ENCODE measurements at places on chromosomes 1 and 21. TPM values are rescaled to one million over a fixed set of nuclear protein-coding genes. Genes with fewer than 3 reads are reported as not detected.

DNA sequence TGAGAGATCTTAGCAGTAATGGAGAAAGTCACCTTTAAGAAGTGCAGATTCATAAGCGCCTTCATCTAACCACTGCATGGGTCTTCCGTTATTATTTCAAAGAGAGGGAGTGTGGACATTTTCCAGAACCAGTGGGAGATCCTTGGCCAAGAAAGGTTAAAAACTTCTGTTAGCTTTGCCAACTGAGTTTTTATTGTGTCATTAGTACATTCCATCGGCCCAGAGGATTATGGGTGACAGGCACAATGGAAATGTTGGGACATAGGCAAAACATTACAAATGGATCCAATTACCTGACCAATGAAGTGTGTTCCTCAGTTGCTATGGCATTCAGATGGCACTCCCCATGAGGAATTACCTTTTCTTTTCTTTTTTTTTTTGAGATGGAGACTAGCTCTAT is 115.5 kb downstream of the PPIAL4G start:
- no peak for DNase-seq

DNA sequence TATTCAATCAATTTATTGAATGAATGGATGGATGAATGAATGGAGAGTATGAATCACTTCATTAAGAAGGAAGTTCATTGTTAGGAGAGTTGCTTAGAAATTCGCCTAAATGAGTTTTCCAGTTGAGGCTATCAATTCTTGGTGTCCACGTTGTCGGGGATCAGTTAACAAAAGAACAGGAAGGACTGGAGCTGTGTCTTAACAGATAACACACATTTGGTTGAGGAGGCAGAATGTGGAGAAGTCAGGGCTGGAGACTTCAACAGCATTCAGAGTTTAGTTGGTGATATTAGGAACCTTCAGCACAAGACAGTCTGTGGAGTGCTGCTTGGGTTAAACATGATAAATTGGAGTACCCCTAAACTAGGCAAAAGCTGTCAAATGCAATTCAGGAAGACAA is 33.7 kb downstream of the ZBTB18 start:
- no peak for DNase-seq

- no peak for DNase-seq
Measured at GRCh38 chr1:181669246-181669645, 185.9 kb downstream of the CACNA1E start.

GRCh38 chr21:32728848-32729247 is 1.0 kb upstream of the SYNJ1 start:
- DNase-seq = no peak

DNA sequence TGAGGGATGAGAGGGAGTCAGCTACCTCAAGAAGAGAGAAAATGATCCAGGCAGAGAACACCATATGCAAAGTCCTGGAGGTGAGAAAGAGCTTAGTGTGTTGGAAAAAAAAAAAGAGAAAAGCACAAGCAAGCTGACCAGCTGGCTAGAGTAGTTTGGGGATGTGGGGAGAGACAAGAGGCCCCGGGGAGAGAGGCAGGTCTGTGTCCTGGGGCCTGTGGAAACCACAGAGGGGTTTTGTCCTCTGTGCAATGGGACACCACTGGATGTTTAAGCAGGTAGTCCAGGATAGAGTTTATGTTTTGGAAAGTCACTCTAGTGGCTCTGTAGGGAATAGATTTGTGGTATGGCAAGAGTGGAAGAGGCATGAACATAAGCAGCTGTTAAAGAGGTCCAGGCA is 14.4 kb upstream of the CHI3L1 start:
- DNase-seq = no peak

- no peak for DNase-seq
Measured at GRCh38 chr1:21868941-21869454, 56.9 kb downstream of the LDLRAD2 start.

DNA sequence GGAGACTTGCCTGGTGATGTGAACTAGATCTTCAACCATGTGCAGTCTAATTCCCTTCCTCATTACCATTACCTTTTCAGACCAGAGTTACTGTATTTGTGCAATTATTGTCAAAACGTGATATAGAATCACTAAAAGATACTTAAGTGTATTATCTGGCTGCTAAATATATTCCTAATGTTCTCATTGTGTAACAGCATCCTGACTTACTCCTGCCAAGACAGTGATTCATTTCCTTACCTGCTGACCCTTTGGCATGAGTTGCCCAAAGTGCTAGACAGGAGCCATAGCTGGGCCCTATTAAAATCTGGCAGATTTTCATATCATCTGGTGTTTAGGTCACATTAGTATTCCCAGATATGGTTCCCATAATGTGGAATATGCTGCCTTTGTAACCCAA is 598.3 kb upstream of the CAMK1G start:
- DNase-seq = no peak

DNA sequence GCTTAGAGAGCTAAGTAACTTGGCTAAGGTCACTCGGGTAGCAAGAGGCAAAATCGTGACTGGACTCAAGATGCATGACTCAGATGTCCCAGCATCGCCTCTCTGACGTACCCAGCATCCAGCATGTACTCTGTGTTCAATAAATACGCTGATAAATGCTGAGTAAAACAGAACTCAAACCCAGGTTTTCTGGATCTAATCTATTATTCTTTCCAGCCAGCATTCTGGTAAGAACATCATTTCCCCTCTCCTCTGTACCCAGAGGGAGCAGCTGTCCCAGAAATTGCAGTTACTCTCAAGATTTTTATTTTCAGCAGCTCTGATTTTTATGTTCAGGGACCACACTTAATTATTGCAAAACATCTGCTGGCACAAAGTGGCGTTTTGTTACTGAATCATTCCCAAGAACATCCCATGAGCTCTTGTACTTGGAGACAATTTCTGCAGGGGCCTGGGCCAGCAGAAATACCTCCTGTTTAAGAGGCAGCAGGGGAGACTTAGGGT is 249.0 kb downstream of the PRDM2 start:
- no peak for DNase-seq

GRCh38 chr1:85502625-85503083 is 37.7 kb upstream of the DDAH1 start:
- no peak for DNase-seq

- peak; percentile 53 for DNase-seq
Measured at GRCh38 chr21:44365967-44366585, 12.7 kb downstream of the TRPM2 start.

GRCh38 chr21:45543371-45543709 is 1.1 kb upstream of the SLC19A1 start:
- DNase-seq = no peak

- no peak for DNase-seq
Measured at GRCh38 chr1:88219521-88219920, 464.6 kb upstream of the PKN2 start.

DNA sequence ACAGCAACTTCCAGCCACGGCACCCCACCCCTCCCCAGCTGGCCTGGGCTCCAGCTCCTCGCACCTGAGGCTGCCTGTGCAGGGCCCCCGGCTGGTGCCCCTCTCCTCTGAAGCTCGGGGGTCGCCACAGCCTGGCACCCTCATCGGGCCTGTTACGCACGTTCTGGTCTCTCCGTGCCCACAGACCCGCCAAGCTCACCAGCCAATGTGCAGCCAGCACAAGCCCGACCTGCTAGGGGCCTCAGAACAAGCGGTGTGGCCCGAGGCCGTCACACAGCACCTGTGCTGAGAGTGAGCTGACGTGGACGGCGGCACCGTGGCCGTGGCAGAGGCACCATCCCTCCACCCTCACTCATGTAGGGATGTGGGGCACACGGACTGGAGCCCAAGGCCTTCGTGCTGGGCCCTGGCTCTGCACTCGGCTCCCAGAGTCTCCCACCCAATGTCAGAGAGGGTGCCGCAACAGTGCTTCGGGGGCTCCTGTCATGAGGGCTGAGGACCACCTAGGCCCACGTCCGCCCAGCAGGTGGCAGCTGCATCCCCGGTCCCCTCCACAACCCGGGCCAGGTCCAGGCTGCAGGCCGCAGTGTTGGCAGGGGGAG is 4.4 kb upstream of the SAMD11 start:
- no peak for DNase-seq

DNA sequence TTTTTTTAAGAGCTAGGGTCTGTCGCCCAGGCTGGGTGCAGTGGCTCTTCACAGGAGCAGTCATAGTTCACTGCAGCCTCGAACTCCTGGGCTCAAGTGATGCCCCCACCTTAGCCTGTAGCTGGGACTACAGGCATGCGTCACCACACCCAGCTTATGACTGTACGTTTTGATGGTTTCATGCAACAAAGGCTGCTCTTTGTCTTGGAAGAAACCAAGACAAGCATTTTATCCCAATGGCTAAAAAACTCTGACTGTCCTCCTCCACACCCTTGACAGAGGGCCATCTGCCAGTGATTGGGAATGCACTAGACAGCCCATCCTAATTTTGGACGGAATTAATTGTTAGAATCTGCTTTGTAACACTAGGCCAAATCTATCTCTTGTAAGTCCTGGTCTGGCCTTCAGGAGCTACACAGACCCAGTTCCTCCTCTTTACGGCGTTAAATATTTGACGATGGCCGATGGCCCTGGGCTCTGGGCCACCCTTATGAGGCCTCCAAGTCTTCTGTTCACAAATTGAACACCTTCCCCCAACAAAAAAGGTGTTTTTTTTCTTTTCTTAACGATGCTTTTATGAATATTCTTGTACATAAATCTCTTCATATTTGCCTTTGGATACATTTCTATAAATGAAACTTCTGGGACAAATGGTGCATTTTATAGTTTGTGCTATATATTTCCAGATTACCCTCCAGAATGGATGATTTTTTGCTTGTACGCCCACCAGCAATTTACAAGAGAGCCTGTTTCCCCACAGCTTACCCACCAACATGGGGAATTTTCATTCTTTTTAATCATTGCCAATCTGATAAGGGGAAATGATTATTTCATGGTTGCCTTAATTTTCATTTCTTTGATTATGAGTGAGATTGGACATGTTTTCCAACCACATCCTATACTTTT is 104.8 kb upstream of the SLC25A33 start:
- DNase-seq = no peak

GRCh38 chr1:17538010-17538409 is 1.5 kb upstream of the ARHGEF10L start:
- DNase-seq = no peak

Gene SIK1
- 120 TPM for total RNA-seq

Gene CSDE1
- 715 TPM for total RNA-seq

Gene LYPLA2
- 37.2 TPM for total RNA-seq

Gene RGS2
- 163 TPM for total RNA-seq

Gene DENND2D
- 33.0 TPM for total RNA-seq

Gene EXO1
- 0.48 TPM for total RNA-seq

Gene EFCAB7
- total RNA-seq = 3.4 TPM

Gene TRIM63
- total RNA-seq = 0.26 TPM

Gene BSND
- total RNA-seq = not detected
